ENCODE measurements at places on chromosomes 7 and 10.

GRCh38 chr10:112265745-112266144 lies 17.5 kb upstream of the TECTB start:
- DNase-seq, result peak; percentile 49

GRCh38 chr7:117875566-117875965 lies 2.3 kb upstream of the CTTNBP2 start:
- no peak for DNase-seq

- no peak for DNase-seq
Observed at GRCh38 chr10:14678637-14679036, 96.1 kb downstream of the FAM107B start.

DNA sequence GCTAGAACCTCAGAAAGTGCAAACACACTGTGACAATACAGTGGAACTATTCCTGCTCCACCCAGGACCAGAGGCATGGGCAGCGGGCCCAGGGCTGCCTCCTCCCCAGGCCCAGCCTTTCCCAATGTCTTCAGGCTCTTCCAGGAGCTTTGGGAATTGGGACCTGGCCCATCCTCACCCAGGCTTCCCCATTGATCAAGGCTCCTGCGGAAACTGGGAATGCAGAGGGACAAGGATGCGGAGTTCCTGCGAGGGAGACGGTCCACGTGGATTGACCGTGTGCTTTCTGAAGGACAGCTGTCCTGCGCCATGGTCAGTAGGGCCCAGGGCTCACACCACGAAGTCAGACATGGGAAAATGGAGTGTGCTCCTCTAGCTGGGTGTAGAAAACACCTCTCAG lies 56.6 kb downstream of the CSGALNACT2 start:
- peak; percentile 11 for DNase-seq

DNA sequence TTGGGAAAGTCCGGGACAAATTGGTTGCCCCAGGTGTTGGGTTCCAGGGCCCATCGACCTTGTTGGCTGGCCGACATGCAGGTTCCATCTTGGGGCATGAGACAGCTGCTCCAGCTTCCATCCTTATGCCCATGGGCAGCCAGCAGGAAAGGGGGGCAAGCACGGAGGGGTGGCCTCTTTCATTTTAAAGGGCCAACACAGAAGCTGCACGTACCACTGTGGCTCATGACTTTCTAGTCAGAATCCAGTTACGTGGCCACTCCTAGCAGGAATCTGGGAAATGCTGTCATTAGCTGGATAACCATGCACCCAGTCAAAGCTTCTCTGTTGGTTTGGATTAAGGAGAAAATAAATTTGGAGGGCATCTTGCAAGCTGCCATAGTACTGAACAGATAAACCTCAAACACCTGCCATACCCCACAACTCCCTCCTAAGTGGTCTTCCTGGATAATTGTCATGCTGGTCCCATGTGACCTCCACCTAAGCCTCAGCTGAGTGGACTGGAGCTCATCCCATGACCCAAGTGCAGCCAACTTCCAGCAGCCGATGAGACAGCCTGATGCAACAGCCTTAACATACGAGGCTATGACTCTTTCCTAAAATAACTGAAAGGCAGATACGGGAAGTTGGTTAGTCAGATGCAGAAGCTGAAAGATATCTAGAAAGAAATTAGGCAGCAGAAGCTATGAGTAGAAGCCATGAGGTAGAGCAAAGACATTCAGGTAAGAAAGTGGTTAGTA lies 21.4 kb upstream of the GSDME start:
- no peak for DNase-seq

DNA sequence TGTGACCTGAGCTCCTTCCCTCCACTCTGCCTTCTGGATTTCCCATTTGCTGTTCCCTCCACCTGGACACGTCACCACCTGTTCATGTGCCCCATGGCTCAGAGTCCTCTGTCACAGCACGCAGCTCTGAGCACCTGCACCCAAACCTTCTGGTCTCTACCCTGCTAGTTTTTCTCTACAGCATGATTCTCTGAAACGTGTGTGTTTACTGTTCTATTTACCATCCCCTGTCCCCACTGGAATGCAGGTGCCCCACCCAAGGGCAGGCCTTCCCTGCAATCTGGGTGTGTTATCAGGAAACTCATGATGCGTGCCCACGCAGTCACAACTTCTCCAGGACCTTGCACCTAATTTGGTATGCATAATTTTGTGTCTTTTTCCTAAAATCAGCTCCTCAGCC lies 284.4 kb upstream of the IGFBP3 start:
- no peak for DNase-seq

DNA sequence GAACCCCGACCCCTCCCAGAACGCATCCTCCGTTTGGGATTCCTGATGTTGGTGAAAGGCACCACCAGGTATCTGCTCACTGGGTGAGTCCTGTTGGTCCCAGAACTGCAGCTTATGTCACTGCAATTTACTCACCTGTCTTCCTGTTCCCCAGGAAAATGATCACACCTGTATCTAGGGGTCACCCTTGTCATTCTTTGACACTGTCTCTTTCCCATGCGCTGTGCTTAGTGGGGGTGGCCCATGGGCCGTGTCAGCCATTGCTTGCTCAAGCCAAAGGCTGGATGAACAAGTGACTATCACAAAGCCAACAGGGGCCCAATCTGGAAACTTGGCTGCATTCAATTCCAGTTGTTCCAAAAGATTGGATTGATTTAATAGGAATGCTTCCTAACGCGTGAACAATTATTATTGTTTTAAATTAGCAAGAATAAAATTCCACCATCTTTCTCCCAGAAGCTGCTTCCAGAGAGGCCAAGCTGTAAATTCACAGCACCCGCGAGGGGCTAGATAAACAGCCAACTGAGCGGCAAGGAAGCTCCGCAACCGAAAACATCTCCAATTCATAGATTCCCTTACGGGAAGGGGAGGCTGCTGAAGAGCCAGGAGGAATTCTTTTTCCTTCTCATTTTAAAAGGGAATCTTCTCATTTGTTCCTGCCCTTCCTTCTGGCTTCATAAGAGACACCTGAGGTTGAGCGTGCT lies 134.8 kb upstream of the ZMIZ1 start:
- DNase-seq, result no peak

- DNase-seq, result no peak
Observed at GRCh38 chr10:132471125-132471451, 66.5 kb upstream of the INPP5A start.

DNA sequence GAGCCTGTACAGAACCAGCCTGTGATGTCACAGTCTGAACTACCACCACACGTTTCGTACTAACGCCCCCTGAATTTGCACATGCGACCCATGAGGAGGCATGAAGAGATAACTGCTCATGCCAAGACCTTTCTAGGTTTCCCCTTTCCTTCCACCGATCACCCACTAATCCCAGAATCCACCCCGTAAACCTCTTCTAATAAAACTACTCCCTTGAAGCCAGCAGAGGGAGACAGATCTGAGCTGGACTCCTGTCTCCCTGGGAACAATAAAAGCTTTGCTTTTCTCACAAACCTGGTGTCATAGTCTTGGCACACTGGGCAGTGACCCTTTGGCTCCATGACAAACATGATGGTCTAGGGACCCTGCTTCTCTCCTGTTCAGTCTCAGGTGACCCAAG lies 144.5 kb downstream of the FRMD4A start:
- no peak for DNase-seq

DNA sequence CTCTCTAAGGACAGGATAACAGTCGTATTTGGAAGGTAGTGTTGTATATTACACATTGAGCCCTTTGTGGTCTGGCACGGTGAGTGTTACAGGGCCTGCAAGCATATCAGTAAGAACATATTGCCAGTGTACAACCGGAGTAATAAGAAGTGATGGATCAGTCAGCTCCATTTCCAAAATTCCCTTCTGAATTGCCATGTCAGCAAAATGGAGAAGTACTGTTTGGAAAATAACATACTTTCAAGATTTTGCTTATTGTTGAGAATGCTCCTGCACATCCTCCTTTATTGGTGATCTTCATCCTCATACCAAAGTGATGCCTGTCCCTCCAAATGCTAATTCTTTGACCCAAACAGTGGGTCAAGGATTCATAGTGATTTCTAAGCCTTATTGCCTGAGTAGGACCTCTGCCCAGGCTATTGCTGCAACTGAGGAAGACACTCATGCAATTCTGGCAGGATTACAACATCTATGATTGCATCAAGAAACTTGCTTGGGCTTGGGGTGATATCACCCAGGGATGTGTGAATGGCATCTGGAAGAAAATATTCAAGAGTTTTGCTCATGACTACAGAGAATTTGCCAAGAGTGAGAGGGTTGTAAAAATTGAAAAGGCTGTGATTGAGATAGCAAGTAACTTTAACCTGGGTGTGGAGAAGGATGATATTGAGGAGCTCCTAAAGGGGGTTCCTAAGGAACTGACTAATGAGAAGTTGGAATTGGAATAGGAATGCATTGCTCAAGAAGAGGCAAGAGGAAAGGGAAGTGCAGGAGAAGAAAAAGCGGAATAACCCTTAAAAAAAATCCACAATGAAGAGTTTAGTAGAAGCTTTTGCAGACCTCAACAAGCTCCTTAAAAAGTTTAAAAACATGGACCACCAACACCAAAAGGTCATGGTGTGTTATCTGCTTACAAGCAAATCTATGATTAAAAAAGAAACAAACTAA lies 452.2 kb upstream of the SORCS1 start:
- no peak for DNase-seq

- no peak for DNase-seq
Observed at GRCh38 chr10:59325116-59325515, 37.2 kb downstream of the FAM13C start.

DNA sequence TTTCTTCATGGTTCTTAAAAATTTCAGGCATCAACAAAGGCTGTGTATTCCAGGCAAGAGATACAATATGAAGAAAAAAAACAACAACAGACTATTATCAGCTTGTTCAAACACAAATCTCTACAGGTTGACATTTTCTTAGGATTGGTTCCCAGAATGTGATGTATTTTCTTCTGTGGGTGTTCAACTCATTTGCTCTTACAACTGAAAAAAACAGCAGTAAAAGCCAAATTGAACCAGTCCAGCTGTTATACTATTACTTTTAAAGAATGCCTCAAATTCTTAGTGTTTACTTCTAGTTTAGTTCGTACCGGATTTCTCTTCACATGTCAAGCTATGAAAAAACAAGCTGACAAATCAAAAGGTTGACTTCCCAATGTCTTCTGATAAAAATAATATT lies 60.7 kb downstream of the CNTNAP2 start:
- DNase-seq, result no peak

- no peak for DNase-seq
Observed at GRCh38 chr7:104979167-104979841, 34.7 kb upstream of the KMT2E start.

DNA sequence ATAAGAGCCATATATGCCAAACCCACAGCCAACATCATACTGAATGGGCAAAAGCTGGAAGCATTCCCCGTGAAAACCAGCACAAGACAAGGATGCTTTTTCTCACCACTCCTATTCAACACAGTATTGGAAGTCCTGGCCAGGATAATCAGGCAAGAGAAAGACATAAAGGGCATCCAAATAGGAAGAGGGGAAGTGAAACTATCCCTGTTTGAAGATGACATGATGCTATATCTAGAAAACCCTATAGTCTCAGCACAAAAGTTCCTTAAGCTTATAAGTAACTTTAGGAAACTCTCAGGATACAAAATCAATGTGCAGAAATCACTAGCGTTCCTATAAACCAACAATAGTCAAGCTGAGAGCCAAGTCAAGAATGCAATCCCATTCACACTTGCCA lies 23.8 kb upstream of the STARD3NL start:
- DNase-seq, result no peak

- no peak for DNase-seq
Observed at GRCh38 chr10:122188706-122189105, 82.4 kb upstream of the BTBD16 start.

- peak; percentile 98 for DNase-seq
Observed at GRCh38 chr7:151276666-151277590, 28.4 kb upstream of the SMARCD3 start.

GRCh38 chr10:37010741-37011140 lies 114.7 kb upstream of the ANKRD30A start:
- no peak for DNase-seq

GRCh38 chr10:49632406-49633317 lies 18.8 kb downstream of the CHAT start:
- no peak for DNase-seq

DNA sequence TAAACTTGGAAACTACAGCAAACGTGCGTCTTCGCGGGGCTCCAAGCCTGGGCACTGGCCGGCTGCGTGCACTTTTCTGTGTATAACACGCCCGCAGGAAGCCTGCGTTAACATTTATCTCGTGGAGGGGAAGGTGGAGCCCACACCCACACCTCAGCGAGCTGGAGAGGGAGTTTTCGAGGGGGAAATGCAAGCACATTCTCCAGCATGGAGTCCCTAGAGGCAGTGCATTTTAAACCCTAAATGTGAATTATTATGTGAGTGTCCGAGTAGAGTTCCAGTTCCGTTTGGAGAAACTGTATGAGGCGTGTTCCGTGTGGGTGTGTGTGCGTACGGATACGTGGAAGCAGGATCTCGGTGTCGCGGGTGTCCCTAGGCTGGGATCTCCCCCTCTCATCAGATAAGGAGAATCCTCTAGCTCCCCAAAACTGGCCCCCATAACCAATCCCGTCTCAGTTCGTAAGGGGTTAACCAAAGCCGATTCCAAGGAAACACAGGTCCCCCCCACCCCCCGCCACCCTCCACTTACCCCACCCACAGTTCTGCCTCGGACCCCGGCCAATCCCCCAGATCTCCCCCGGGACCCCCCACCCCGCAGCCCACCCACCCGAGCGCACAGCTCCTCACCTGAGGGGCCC lies 403 bp downstream of the CDK6 start:
- DNase-seq, result peak; percentile 49

DNA sequence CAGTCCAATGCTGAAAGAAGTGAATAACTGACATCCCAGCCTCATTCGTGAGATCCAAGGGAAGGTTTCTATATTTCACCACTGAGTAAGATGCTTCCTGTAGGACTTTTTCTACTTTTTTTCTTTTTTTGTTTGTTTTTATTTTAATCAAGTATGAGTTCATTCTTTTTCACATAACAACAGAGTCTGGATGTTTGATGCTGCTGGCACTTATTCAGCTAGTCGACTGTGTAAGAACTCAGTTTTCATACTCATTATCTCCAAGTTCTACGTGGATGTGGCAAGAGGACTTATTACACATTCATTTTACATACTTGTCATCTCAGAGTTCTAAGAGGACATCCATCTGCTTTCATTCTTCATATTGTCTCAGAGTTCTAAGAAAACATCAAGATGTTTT lies 86.9 kb downstream of the CPXM2 start:
- DNase-seq, result no peak

DNA sequence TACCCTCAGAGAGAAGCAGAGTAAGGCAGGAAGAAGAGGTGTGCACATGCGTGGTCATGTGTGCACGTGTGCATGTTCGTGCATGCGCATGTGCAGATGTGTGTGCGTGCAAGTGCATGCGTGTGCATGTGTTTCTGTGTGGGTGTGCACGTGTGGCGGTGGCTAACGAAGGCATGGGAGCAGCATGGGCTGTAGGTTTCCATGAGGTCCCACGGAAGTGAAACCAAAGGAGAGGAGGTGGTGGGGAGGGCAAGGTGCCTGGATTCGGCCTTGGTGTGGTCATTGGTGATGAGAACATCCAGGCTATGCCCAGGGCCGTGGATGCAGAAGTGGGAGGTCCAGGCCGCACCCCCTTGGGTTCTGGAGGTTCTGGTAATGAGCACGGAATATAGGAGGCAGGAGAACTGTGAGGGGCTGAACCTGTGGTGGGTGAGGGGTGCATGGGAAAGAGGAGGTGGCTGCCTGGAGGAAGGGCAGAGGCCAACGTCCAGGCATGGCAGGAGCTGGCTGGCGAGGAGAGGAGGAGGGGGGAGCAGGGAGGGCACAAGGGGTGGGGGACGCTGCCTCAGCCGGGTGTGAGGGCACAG lies 2.4 kb upstream of the INPP5A start:
- DNase-seq, result no peak

- DNase-seq, result no peak
Observed at GRCh38 chr7:110544194-110544593, 546.7 kb upstream of the LRRN3 start.
